Bone marrow (tissue), 2 donors: ENCODE measurements at places on chromosomes 2 and 18.

DNA sequence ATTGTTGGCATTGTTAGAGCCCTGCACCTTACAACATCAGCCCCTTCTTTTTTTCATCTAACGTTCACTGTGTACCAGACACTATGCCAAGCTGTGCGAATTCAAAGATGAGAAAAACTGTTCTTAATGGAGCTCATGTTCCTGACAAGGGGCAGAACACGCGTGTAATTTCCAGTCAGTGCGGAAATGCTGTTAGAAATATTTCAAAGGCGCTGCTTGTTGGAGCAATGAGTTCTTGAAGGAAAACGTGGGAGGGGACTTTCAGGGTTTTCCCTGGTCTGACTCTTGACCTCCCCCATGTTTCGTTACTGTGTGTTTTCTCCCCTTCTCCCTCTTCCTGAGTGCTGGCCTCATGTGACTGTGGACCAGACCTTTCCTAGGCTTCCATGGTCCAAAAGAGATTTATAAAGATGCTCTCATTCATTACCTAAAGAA is 1.5 kb downstream of the MTHFD2 start:
- no peak for DNase-seq

- DNase-seq = no peak
These were observed 88.1 kb downstream of the MYL12B start for GRCh38 chr18:3350021-3350420.

DNA sequence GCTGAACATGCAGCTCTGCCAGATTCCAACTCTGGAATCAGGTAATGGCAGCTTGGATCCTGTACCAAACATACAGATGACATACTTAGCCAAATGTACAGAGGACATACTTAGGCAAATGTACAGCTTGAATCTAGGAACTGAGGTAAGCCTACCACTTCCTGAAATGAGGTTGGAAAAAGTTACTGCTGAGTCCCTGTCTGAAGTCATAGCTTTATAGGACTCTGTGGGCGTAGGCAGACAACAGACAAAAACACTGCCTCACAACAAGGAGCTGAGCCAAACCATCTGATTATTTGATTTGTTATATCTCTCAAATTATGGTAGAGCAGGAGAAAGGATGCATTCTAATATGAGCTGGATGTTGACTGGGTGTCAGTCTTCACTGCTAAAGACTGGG is 290.2 kb upstream of the TCF4 start:
- DNase-seq = no peak

GRCh38 chr2:215328066-215328465 is 16.2 kb downstream of the ATIC start:
- DNase-seq = no peak

DNA sequence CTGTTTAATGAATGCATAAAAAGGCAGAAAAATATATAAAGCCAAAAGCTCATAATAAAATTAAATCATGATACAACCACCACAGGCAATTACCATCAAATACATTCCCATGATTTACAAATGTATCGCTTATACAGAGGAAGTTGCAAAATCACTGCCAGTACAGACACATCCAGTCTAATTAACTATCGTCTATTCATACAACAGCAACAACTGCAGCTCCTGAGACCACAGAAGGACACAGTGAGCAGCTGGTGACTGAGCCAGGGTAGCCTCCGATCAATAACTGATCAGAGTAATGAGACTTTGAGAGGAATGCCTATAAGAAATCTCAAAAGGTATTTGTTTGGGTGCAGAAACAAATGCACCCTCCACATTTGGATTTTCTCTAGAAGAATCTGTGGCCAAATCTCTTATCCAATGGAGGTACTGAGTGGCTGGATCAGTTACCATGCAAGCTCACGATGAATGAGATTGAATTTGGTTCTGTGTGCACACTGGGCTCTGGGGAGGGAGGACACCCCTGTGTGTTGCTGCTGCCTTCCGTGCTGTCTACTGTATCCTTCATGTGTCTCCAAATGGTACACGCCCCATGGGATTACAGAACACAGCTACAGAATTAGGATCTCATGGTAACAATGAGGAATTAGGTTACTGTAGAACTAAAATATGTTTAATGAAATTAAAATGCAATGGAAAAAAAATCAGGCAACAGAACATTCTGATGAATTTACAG is 119.6 kb downstream of the MBP start:
- no peak for DNase-seq

DNA sequence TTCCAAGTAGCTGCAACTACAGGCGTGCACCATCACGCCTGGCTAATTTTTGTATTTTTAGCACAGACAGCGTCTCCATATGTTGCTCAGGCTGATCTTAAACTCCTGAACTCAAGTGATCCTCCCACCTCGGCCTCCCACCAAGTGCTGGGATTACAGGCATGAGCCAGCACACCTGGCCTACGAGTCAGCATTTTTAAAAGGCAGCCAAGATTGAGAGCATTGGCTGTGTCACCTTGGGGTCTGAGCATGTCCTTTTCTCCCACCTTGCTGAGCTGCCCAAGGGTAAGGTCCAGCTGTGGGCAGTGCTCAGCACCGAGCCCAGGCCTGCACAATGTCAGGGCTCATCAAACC is 142.8 kb upstream of the LMAN1 start:
- no peak for DNase-seq

GRCh38 chr18:54033052-54033451 is 191.4 kb downstream of the MBD2 start:
- no peak for DNase-seq

- no peak for DNase-seq
These were observed 374.7 kb upstream of the FIGN start for GRCh38 chr2:164110515-164110914.

DNA sequence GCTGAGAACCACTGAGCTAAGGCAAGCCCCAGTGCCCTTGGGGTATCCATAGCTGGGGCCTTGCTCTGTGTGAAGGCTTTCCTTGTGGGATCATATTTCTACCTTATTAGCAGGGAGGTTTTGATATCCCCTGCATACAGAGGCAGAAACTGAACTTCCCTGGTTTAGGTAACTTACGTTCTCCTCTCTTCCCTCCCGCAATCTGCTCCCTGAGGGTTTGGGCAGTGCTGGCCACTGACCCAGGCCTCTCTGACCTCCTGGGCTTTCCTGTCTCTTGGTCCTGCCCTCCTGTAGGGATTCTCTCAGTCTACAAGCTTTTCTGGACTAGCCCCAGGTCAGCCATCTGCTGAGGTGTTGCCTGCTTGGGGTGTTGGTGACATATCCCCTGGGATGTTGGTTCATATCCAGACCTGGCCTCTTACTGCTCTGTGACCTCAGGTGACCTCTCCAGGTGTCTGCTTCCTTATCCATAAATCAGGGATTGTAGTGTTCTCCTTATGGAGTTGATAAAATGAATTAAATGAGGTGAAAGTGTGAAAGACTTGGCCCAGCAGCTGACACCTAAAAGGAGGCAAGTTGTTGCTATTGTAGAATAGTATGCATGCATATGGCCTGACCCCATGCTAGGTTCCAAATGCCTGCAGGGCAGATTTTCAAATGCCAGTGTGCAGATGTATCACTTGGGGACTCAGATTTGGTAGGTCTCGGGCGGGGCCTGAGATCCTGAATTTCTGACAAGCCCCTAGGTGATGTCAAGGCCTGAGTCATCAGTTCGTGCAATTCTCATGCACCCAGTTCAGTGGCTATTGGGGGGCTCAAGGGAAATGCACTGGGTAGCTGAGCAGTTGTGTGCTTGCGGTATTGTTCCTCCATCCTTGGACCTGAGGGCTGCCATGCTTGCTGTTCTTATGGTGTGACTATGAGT is 106.6 kb downstream of the FHOD3 start:
- no peak for DNase-seq

GRCh38 chr2:212124598-212124997 is 414.0 kb downstream of the ERBB4 start:
- DNase-seq = no peak

GRCh38 chr2:73561422-73561821 is 80.8 kb downstream of the NAT8 start:
- DNase-seq = no peak

DNA sequence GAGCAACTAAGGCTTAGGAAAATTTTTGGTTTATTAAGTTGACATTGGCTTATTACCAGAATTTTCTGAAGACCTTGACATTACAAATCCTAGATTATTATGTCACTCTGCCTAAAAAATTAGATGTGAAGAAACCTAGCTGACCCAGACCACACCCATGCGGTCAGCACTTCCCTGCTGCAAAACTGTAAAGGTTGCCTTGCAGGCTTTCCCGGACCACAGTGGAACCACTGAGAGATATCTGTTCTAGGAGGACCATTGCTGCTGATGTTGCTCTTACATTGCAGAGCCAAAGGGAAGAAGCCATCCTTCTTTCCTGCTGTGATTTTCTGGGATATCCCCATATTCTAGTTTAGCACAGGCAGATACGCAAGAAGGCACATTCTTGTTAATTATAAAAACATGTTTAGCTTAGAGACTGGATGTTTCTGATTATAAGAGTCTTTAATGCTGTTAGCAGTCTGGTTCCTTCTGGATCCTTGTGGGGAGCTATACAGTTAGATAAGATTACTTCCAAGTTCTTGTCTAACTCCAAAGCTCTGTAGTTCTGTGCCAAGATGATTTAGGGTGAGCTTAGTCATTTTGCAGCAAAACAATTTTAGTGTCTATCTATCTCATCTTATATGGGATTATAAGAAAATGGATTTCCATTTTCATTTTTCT is 70.2 kb downstream of the AOX1 start:
- no peak for DNase-seq

DNA sequence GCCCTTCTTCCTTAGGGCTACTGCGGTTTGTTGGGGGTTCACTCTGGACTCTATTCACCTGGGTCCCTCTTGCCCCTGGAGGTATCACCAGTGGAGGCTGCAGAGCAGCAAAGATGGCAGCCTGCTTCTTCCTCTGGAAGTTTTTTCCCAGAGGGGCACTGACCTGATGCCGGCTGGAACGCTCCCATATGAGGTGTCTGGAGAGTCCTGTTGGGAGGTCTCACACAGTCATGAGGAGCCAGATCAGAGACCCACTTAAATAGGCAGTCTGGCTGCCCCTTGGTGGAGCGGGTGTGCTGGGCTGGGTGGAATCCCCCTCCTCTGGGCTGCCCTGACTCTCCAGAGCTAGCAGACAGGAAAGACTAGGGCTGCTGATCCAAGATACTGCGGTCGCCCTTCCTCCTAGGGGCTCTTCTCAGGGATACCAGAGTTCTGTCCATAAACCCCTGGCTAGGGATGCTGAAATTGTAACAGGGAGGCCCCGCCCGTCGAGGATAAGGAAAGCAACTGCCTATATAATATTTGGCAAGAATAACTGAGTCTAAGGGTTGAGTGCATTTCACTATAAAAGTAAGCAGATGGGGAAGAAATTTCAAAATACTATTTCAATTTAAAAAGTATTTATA is 140.7 kb downstream of the NOL4 start:
- no peak for DNase-seq
